Left hindlimb (tissue), 1 donor: ENCODE measurements at places on chromosomes 6 and 20.

GRCh38 chr6:169918239-169918953 is 167.0 kb downstream of the ERMARD start:
- no peak for DNase-seq

- DNase-seq: no peak
These were observed 132.4 kb upstream of the FBXL4 start for GRCh38 chr6:99080191-99080590.

- no peak for DNase-seq
These were observed 44.3 kb upstream of the IRF4 start for GRCh38 chr6:347232-347631.

DNA sequence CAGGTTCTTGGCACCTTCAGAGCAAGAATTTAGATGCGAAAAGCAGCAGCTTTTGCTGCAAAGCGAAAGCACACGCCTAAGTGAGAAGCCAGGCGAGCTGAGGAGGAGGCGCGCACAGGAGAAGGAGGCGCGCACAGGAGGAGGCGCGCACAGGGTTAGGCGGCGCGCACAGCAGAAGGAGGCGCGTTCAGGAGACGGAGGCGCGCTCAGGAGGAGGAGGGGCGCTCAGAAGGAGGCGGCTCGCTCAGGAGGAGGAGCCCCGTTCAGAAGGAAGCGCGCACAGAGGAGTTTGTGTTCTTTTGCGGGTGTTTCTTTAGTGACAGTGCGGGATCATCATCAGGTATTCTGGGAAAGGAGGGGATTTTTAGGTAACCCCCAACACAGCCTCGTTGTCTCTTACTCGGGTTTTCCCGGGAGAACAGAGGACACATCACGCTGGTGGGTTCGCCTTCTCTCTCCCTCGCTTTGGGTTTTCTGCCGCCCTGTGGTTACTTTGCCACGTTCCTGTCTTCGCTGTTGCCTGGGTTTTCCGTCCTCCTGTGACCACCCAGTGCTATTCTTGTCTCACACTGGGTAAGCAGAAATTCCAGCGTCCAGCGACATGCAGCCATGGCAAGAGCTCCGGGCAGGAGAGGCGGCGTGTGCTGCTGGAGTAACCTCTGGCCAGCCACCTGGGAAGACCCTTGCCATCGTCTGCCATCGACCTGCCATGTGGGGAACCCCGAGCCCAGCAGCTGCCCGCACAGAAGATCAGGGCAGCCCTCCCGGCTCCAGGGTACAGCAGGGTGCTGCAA is 47.0 kb downstream of the WDR27 start:
- DNase-seq: peak; percentile 84

DNA sequence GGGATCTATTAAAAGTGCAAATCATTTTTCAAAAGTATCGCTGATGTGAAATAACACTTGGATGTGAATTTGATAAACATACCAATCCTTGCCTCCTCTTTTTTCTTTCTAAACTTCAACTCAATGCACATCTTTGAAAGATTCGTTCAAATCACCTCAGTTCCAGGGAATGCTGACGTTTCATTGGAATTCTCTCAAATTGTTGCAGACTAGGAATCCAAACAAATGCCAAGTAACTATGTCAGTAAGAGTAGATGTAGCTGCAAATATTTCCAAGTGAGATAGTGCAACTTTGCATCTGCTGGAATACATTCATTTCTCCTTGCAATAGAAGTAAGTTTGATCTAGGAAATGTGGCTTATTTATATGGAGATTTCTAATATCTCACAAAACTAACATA is 220.7 kb downstream of the FUT9 start:
- no peak for DNase-seq

- no peak for DNase-seq
These were observed 167.9 kb upstream of the KCNG1 start for GRCh38 chr20:51190783-51191180.

- DNase-seq: no peak
These were observed 152.3 kb downstream of the ZMYND8 start for GRCh38 chr20:47204008-47204849.

DNA sequence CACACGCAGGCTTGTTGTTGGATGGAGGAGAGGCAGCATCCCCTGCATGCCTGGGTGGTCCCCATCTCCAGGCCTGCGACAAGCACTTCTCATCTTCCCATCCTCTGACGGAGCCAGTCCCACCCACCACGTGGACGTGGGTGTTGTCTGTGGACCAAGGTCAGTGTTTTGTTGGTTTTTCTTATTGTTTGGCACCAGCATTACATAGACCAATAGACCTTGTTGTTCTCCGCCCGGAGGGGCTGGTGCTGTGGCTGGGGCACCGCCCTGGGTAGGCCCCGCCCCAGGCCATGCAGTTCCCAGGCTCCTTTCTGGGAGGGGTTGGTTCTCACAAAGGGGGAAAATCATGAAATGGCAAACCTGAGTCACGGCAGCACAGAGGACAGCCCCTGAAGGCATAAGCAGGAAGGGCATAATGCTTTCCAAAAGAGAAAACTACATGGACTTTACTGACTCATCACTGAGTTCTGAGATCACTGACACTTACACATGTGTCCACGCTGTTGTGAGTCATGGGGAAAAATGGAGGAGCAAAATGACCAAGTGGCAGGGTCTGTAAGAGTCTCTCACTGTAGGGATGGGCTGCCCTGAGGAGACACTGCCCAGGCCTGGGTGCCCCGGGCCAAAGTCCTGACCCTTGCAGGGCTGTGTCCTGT is 90.8 kb downstream of the THBS2 start:
- DNase-seq: no peak

GRCh38 chr20:37541326-37541725 is 13.7 kb upstream of the BLCAP start:
- DNase-seq: no peak

- no peak for DNase-seq
These were observed 136.1 kb downstream of the CARMIL1 start for GRCh38 chr6:25415274-25415673.

- no peak for DNase-seq
These were observed 92.4 kb downstream of the RTN4IP1 start for GRCh38 chr6:106536851-106537250.

DNA sequence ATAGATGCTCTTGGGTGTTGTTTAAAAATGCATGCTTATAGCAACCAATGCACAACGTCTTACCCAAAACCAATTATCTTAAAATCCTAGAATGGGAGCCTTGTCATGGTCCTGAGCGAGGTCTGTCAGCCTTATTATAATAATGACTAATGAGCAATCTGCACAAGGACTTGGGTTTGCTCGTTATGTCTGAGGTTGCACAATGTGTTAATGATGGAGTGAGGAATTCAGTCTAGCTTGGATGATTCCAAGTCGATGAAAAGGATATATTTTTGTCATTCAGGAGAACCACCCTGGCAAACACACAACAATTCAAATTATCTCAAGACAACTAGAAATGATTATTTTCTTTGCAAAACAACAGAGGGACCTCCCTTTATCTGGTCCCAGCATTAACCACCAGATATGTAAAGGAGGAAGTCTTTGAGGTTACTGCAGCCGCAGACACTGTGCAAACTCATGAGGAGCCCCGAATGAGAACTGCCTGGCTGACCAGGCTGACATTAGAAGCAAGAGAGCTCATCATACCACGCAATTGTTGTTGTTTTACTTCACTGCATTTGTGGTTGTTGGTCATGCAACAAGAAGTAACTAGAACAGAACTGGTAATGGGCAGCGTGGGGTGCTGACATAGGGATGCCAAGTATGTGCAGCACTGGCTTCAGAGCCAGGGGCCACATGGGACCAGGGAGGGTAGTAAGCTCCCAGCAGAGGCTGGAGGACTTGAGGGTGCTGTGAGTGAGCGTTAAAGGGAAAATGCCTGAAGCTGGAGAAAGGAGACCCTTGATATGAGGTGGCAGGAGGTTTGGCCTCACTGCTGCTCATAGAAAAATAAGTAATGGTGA is 488.3 kb downstream of the CDH26 start:
- no peak for DNase-seq

DNA sequence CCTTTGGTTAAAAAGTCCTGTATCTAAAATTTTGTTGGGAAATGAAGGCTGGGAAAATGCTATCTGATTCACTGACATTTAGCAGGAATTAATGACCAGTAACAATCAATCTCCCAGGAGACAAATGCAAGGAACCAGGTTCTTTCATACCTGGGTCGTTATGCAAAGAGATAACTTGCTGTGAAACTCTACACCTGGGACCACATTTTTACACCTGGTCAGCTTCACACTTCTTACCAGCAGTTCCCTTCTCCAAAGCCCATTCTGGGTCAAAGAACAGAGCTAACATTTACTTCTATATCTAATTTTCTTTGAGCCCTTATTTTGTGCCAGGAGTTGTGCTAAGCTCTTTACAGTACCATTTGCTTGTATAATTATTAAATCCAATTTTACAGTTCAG is 27.4 kb upstream of the STXBP5 start:
- DNase-seq: no peak

GRCh38 chr6:158816803-158817727 is 2.1 kb downstream of the EZR start:
- peak; percentile 44 for DNase-seq

GRCh38 chr6:146590492-146590891 is 8.3 kb upstream of the ADGB start:
- DNase-seq: no peak

DNA sequence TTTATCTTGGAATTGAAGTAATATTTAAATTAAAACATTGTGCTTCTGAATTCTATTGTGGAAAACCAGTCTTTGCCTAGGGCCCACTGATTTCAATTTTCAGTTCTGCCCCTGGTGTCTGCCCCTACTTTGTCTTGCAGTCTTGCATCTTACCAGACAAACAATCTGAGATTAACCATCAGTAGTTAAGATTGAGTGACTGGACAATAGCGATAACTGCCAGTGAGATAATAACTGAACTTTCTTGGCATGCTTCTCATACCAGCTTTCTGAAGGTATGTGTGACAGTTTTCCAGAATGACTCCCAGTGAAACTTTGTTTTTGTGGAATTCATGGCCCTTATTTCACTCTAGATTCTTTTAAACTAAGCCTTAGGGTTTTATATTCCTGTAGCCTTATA is 53.5 kb downstream of the KCNQ5 start:
- no peak for DNase-seq

DNA sequence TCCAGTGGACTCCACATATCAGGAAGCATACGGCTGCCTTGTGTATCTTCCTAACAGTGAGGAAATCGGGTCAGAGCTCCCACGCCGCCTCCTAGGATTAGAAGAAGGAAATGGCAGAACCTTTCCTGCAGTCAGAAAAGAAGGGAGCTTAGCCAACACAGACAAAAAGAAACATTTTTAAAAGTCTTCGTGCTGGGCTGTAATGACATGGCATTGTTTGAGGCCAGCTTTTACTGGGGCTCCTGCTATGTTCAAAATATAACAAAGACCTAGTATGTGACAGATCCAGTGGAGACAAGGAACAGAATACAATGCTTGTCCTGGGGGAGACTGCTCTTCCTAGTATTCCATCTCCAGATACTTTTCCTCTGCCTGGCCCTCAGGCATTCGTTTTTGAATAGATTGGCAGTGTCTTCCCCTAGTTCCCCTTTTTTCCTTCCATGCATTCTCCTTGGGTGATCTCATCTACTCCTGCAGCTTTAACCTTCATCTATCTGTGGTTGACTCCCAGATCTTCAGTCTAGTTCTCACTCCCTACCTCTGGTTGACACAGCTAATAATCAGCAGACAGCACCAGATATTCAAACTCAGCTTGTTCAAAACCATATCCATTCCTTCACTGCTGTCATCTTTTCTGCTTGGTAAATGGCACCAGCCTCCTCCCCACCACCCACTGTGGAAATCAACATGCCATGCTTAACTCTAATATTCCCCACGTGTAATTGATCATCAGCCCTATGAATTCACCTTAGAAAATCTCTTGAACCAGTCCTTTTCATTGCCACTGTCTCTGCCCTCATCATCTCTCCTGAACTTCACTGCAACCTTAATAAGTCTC is 94.5 kb upstream of the VSTM2L start:
- DNase-seq: no peak

GRCh38 chr20:23754731-23755130 is 4.0 kb upstream of the CST1 start:
- DNase-seq: no peak

- DNase-seq: no peak
These were observed 86.8 kb downstream of the NCR2 start for GRCh38 chr6:41422161-41422560.

- no peak for DNase-seq
These were observed 326 bp upstream of the BCL2L1 start for GRCh38 chr20:31723069-31723318.

DNA sequence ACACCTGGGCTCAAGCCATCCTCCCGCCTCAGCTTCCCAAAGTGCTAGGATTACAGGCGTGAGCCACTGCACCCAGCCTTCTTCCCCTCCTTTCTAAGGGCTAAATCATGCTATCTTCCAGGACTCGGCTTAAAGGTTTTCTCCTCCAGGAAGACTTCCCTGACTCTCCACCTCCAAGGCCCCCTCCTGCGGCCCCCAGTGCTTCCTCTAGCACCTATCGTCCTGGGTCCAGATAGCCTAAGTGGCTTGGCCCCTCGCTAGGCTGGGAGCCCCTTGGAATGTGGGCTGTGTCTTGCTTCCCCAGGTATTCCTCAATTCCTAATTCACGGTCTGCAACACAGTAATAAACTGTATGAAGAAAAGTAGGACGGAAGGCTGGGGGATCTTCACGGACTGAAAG is 36.7 kb downstream of the PIM1 start:
- no peak for DNase-seq

- DNase-seq: no peak
These were observed 110.1 kb downstream of the FOXA2 start for GRCh38 chr20:22474224-22474623.

- DNase-seq: no peak
These were observed 115.3 kb upstream of the MRPS10 start for GRCh38 chr6:42332916-42333315.

GRCh38 chr6:21616005-21616404 is 22.5 kb downstream of the SOX4 start:
- DNase-seq: no peak

- no peak for DNase-seq
These were observed 80.8 kb upstream of the PTPN1 start for GRCh38 chr20:50429412-50429811.

DNA sequence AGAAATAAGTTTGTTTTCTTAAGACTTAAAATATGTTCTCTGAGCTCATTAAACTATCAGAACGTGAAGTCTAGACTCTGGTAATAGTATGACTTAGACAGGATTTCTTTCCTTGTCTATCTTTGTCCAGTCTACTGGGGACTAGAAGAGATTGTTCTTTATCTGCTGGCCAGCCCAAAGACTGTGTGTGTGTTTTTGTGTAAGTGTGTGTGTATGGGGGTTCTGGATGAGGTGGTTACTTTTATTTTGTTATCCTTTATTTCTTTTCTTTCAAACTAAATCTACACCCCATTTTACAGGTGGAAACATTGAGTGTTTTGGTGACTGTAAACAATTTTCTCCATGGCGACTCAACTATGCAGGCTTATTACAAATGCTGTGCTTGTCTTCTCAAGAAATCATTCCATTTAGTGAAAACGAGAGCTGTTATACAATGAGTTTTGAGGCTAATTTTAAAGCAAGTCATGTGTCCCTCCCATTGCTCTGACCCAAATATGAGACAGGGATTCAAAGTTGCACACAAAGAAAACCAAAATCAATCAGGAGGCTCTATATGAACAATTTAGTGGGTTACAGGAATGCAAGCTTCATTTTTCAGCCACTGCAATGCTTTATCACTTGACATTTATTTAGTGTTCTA is 97.6 kb downstream of the ELOVL5 start:
- no peak for DNase-seq
